ENCODE measurements at places on chromosomes 13 and 19.

DNA sequence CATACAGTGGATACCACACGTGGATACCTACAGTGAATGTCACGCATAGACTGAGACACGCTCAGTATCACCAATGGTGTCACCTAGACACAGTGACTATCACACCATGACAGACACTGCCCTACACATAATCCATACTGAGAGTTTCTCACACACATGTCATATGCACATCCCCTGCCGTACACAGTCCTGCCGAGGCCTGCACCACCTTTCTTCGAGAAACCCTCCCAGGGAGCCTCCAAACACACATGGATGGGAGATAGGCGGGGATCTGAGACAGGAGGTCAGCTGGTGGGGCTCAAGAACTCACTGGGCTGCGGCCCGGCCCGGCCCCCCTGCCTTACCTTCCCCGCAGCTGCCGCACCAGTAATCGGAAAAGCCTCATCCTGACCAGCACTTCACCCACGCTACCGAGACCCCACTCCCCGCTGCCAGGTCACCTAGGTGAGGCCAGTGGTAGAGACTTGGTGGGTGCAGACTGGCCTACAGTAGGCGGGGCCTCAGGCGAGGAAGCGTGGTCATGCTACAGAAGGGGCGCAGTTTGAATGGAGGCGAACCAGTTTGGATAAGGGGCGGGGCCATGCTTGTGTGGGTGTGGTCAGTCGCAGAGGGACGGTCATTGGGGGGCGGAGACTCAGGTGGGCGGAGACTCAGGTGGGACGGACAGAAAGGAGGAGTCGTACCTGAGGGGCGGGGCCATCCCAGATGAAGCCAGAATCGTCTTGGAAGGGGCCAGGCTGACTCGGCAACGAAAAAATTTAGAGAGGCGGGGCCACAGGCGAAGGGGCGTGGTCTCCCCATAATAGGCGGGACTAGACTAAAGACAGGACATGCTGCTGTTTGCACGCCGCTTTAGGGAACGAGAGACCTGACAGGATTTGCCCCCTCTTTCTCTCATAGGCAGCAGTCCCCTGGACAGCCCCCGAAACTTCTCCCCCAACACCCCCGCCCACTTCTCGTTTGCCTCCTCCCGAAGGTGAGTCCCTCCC is 2.1 kb downstream of the MAST1 start:
- peak; percentile 70 for DNase-seq

DNA sequence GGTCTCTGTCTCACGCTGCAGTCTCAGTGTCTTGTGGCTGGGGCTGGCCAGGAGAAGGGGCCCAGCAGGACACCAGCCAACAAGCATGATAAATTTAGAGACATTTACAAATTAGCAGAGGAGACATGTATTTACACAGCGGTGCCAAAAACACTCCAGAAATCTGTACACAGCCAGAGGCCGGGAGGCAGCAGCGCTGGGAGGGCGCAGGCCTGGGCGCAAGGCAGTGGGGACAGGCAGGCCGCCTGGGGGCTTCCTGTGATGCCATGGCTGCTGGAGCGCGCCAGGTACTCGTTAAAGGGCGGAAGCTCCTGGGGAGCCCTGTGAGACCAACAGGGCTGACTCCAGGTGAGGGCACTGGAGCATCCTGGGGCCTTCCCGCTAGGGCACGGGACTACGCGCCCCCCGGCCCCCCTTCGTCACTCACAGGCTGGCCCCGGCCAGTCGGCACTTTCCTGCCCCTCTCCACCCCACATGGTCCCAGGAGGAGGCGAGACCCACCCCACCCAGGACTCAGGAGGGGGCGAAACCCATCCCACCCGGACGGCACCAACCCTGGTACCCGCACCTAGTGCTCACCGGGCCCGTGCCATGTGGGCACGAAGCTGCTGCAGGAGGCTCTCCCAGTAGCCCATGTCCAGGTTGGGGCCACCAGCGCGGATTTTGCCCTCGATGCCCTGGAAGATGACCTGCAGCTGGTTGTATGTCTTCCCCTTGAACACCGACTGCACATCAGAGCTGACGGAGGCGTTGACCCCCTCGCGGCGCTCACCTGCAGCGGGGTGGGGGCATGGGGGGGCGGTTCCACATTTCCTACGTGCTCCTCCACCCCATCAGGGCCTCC is 7.4 kb upstream of the TBXA2R start:
- DNase-seq, result no peak

DNA sequence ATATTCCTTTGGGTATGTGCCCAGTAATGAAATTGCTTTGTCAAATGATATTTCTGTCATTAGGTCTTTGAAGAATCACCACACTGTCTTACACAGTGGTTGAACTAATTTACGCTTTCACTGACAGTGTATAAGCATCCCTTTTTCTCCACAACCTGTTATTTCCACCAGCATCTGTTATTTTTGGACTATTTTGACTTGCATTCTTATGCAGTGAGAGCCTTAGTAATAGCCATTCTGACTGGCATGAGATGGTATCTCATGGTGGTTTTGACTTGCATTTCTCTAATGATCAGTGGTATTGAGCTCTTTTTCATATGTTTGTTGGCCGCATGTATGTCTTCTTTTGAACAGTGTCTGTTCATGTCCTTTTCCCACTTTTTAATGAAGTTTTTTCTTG is 92.0 kb upstream of the SPATA13 start:
- DNase-seq, result no peak

GRCh38 chr13:51734786-51735185 is 69.2 kb downstream of the DHRS12 start:
- DNase-seq, result no peak

GRCh38 chr19:35459414-35460082 is 11.5 kb downstream of the FFAR2 start:
- DNase-seq, result no peak

DNA sequence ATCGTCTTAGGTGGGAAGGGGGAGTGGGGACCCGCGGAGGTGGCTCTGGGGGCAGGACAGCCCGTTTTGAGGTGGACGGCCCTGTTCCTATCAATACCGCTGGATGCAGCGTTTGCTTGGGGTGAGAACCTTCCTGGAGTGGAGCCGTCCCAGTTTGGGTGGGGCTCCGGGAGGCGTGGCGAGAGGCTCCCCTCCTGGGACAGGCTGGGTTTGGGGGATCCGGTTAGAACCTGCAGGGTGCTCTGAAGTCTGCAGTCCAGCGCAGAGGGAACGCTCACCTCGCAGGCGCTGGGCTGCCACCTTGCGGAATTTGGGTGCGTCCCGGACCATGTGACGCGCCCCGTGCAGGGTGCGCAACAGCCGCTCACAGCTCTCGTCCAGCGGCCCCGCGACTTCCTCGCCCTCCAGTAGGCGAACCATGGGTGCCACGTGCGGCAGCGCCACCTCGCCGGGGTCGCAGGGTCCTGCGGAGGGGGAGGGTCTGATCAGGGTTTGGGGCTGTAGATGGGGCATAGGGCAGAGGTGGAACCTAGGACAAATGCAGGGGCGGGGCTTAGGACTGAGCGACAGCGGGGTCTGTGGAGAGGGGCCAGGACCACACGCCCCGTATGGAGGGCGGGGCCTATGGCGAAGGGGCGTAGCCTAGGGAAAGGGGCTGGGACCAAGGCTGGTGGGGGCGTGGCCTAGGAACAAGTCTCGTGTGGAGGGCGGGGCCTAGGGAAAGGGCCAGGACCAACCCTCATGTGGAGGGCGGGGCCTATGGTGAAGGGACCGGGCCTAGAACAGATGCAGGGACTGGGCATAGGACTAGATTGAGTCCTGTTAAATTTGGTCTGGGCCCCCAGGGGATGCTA is 13.8 kb downstream of the SH2D3A start:
- DNase-seq, result no peak

DNA sequence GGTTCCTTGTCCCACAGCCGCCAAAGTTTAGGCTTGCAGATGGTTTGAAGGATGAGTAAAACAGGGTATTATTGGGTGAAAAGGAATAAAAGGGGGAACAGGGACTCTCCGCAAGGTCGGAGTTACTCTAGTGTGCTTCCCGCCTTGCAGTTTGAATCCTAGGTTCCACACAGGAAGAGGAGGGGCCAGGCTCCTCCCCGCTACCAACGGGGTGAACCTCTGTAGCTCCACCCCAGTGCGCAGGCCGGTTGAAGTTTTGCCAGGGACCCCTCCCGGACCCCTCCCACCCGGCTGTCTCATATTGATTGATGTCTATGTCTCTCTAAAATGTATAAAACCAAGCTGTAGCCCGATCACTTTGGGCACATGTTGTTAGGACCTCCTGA is 11.6 kb upstream of the GTF2F2 start:
- DNase-seq, result no peak

DNA sequence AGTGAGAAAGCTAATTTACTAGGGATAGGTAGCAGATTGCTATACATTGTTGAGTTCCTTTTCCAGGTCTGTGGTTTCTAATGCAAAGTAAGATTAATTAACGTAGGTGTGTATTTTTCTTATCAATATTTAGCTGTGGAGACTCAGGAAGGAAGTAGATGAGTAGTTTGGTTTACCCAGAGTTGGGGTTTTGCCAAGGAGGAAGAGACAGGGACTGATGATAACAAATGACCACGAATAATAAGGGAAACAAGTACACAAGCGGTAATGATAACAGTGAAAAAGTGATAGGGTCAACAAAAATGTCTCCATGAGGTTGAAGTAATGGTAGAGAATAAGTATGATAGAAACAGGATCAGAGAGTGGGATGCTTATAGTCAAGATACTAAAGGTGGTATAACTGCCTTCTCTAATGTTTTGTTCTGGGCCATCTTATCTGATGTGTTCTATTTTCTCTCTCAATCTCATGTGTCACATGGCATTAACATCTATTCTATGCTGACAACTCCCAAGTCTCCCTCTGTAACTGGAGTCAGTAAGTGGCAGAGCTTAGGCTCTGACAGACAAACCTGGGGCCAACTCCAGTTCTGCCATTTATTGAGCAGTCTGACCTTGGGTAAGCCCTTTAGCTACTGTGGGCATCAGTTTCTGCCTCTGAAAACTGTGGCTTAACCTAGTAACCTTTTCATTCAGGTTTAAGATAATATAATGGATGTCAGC is 8.8 kb downstream of the OBI1 start:
- DNase-seq, result no peak

DNA sequence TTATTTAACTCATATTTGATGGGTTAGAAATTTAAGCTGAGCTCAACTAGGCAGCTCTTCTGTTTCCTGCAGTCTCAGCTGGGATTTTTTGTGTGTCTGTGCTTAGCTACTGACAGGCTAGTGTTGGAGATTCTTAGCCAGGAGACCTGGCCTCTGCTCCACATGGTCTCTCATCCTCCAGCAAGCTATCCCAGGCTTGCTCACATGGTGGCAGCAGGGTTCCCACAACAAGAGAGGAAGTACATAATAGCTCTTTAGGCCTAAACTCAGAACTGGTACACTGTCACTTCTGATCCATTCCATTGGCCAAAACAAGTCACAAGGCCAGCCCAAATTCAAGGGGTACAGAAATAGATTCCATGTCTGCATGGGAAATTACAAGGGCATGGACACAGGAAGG is 406.2 kb downstream of the SUCLA2 start:
- DNase-seq, result no peak

GRCh38 chr13:99055281-99055680 is 77.4 kb upstream of the DOCK9 start:
- DNase-seq, result no peak

- no peak for DNase-seq
Measured at GRCh38 chr13:106104281-106104901, 431.1 kb downstream of the EFNB2 start.

DNA sequence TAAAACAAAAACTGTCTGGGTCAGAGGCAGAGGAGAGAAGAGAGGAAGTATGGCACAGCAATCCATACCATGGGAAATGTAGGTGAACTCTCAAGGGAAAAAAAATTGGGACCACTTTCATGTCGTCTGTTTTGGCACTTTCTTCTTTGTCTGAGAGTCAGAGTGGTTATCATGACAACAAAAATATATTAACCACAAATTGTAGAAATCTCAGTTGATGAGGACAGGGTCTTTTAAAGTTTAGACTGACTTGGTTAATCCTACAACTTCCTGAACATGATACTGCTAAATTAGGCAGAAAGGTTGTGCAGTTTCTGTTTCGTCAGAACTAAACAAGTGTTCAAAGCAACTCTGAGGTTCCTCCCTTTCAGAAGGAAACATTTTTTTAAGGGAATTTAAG is 15.2 kb downstream of the KLF5 start:
- no peak for DNase-seq

- DNase-seq, result no peak
Measured at GRCh38 chr13:26989957-26990713, 181.5 kb downstream of the USP12 start.

GRCh38 chr13:71079638-71080037 is 787.4 kb downstream of the DACH1 start:
- no peak for DNase-seq

GRCh38 chr19:55540619-55541018 is 3.7 kb upstream of the SBK2 start:
- peak; percentile 61 for DNase-seq

DNA sequence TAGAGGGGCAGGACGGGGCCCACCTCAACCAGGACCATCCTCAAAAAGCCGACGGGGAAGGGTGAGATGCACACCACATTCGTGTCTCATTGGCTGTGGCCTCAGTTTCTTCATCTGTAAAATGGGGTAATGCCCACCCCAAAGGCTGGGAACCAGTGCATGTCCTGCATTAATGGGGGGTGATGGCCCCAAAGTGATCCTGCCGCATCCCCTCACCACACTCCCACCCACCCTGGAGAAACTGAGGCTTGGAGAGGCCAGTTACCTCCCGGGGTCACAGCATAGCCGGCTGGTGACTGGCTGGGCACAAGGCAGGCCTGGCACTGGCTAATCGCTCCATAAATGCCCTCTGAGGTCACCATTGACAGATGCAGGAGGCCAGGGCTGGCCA is 640 bp upstream of the MIDN start:
- no peak for DNase-seq

DNA sequence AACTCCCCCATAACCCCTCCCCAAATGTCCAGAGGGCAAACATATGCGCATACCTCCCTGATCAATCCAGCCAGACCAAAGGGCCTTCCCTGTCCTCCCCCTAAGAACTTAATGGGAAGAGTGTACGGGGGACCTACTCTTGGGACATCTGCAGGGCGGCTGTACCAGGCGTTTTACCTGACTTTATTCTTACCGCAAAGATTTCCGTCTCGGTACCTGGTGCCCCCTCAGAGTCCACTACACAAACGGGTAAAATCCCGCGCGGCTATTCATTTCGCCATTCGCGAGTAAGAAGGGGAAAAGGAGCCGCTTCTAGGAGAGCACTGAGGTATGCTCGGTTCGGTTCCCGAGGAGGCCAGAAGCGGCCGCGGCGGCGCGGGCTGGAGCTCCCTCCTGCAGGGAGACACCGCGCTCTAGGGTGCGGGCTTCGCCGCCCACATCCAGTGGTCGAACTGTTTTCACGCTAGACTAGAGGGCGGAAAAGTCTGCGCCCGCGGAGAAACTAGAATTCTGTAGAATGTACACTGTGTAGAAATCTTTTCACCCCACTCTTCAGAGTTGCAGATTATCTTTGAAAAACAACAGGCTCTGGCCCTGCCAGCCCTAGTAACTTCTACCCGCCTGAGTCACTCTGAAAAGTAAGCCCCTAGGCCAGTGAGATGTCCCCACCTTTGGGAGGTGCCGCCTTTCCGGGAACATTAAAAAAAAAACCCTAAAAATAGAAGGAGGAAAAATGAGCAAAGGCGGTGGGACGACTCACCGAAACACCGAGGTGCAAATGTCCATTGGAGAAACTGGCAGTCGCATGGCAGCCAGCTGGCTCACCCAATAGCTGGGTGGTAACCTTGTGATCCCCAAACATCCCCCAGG is 3.8 kb upstream of the TSHZ3 start:
- no peak for DNase-seq

- DNase-seq, result no peak
Measured at GRCh38 chr13:113114511-113115362, 7.9 kb upstream of the F10 start.

All from NCI-H146 (cell line).